ENCODE measurements at places on chromosomes 4 and X. TPM values are rescaled to one million over a fixed set of nuclear protein-coding genes. Genes with fewer than 3 reads are reported as not detected.

Gene GASK1B
- total RNA-seq: 29.1 TPM

- H3K4me3 ChIP-seq: no peak overlapping the region
- DNase-seq: no peak
- H3K4me1 ChIP-seq: no peaks in the 10 kb centered on the region
- no peak overlapping the region for H3K27ac ChIP-seq
- no peaks in the 10 kb centered on the region for H3K36me3 ChIP-seq
- peaks cover 5% of the 10 kb centered on the region for H3K27me3 ChIP-seq
Measured at GRCh38 chr4:24279469-24279868, 304.9 kb downstream of the DHX15 start.

- H3K27ac ChIP-seq: no peak overlapping the region
- peaks cover 5% of the 10 kb centered on the region for H3K4me1 ChIP-seq
- no peak overlapping the region for H3K4me3 ChIP-seq
- H3K27me3 ChIP-seq: no peaks in the 10 kb centered on the region
- no peak for DNase-seq
Measured at GRCh38 chrX:133477986-133478385, 62.7 kb upstream of the GPC4 start.

- no peak overlapping the region for H3K4me3 ChIP-seq
- peaks cover 10% of the 10 kb centered on the region for H3K4me1 ChIP-seq
- no peak overlapping the region for H3K27ac ChIP-seq
- no peak for DNase-seq
- no peaks in the 10 kb centered on the region for H3K36me3 ChIP-seq
Measured at GRCh38 chr4:89245459-89245858, 62.1 kb downstream of the GPRIN3 start.

GRCh38 chr4:174388461-174389145, 104.9 kb downstream of the CEP44 start:
- H3K27me3 ChIP-seq: no peaks in the 10 kb centered on the region
- H3K36me3 ChIP-seq: no peaks in the 10 kb centered on the region
- no peak for DNase-seq
- no peak overlapping the region for H3K4me3 ChIP-seq
- H3K27ac ChIP-seq: no peak overlapping the region
- peaks cover 21% of the 10 kb centered on the region for H3K4me1 ChIP-seq

Gene ZGRF1
- total RNA-seq: 20.1 TPM

Gene GALNTL6
- 2.0 TPM for total RNA-seq

DNA sequence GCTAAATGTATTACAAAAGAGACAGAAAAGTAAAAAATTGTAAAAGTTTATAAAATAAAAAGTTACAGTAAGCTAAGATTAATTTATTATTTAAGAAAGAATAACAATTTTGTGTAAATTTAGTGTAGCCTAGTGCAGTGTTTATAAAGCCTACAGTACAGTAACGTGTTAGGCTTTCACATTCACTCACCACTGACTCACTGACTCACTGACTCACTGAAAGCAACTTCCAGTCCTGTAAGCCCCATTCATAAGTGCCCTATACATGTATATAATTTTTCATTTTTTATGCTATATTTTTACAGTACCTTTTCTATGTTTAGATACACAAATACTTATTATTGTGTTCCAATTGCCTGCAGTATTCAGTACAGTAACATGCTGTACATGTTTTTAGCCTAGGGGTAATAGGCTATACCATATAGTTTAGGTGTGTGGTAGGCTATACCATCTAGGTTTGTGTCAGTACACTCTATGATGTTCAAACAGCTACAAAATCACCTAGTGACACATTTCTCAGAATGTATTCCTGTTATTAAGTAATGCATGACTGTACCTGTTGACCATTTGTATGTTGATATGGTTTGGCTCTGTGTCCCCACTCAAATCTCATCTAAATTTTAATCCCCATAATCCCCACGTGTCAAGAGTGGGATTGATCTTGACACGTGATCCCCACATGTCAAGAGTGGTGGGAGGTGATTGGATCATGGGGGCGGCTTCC, 57.9 kb downstream of the CFAP299 start:
- H3K4me3 ChIP-seq: no peak overlapping the region
- DNase-seq: no peak
- H3K27me3 ChIP-seq: no peaks in the 10 kb centered on the region
- H3K36me3 ChIP-seq: no peaks in the 10 kb centered on the region

Gene LNX1
- total RNA-seq: 14.0 TPM

- no peak for DNase-seq
- H3K36me3 ChIP-seq: no peaks in the 10 kb centered on the region
- peaks cover 37% of the 10 kb centered on the region for H3K4me1 ChIP-seq
- no peak overlapping the region for H3K4me3 ChIP-seq
- H3K27ac ChIP-seq: no peak overlapping the region
- no peaks in the 10 kb centered on the region for H3K27me3 ChIP-seq
Measured at GRCh38 chr4:10028910-10029309, 7.6 kb upstream of the SLC2A9 start.

Gene RAB40A
- 0.78 TPM for total RNA-seq

GRCh38 chrX:44997888-44998287, 124.9 kb downstream of the KDM6A start:
- peaks cover 37% of the 10 kb centered on the region for H3K4me1 ChIP-seq
- H3K27ac ChIP-seq: peak overlapping the region; percentile 35
- DNase-seq: no peak
- H3K36me3 ChIP-seq: peaks cover 6% of the 10 kb centered on the region

- DNase-seq: no peak
- no peak overlapping the region for H3K27ac ChIP-seq
- no peaks in the 10 kb centered on the region for H3K27me3 ChIP-seq
- no peaks in the 10 kb centered on the region for H3K36me3 ChIP-seq
Measured at GRCh38 chrX:10781847-10782530, 161.6 kb upstream of the MID1 start.

Gene TSPAN5
- 14.7 TPM for total RNA-seq

Gene HSD17B13
- total RNA-seq: 0.16 TPM

DNA sequence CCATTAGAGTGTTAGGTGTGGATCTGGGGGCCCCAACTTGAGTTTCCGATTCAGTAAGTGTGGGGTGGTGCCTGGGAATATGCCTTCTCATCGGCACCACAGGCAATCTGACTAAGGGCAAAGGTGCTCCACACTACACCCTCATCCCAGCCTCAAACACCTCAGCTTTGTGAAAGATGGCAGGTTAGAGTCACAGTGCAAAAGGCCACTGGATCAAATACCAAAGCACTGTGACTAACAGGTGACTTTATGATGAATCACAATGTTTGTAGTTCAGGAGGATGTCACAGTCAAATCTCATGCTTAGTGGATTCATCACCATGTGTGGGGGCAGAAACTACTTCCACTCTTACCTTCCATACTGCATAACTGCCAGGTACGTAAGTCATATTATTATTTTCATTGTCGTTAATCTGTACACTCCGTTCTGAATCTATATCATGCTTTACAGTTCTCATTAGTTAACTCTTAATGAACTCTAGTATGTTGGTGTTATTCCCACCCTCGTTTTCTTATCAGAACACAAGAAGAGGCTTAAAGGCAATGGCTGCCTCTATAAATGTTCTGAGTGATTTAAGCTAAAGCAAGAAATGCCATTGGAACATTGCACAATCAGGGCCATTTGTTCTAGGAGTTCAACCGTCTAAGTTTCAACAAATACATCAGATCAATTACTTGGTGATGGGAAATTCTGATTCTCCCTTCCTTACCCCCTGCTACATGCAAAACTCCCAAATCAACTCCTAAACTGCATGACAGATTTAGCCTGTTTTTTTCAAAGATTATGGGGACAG, 50.2 kb downstream of the PRKG2 start:
- H3K4me1 ChIP-seq: no peaks in the 10 kb centered on the region
- H3K27ac ChIP-seq: no peak overlapping the region
- peaks cover 34% of the 10 kb centered on the region for H3K27me3 ChIP-seq
- H3K36me3 ChIP-seq: no peaks in the 10 kb centered on the region
- no peak for DNase-seq

Gene ADH1B
- total RNA-seq: not detected

- H3K27me3 ChIP-seq: no peaks in the 10 kb centered on the region
- DNase-seq: no peak
- no peaks in the 10 kb centered on the region for H3K4me1 ChIP-seq
- no peak overlapping the region for H3K27ac ChIP-seq
- H3K36me3 ChIP-seq: no peaks in the 10 kb centered on the region
- H3K4me3 ChIP-seq: no peak overlapping the region
Measured at GRCh38 chrX:83333813-83334212, 174.3 kb upstream of the POU3F4 start.

Gene SCRG1
- total RNA-seq: 0.47 TPM

Gene KCND1
- total RNA-seq: 5.1 TPM

Gene TRO
- total RNA-seq: 177 TPM

- DNase-seq: no peak
- H3K27me3 ChIP-seq: no peaks in the 10 kb centered on the region
- peaks cover 26% of the 10 kb centered on the region for H3K4me1 ChIP-seq
- no peak overlapping the region for H3K27ac ChIP-seq
Measured at GRCh38 chr4:87853108-87853507, 20.3 kb downstream of the MEPE start.

GRCh38 chr4:151475035-151475714, 66.2 kb downstream of the FHIP1A start:
- no peaks in the 10 kb centered on the region for H3K27me3 ChIP-seq
- H3K4me1 ChIP-seq: peaks cover 30% of the 10 kb centered on the region
- no peak overlapping the region for H3K4me3 ChIP-seq
- H3K27ac ChIP-seq: no peak overlapping the region

Gene PTCHD1
- total RNA-seq: 7.2 TPM

Gene RBMX
- total RNA-seq: 371 TPM

DNA sequence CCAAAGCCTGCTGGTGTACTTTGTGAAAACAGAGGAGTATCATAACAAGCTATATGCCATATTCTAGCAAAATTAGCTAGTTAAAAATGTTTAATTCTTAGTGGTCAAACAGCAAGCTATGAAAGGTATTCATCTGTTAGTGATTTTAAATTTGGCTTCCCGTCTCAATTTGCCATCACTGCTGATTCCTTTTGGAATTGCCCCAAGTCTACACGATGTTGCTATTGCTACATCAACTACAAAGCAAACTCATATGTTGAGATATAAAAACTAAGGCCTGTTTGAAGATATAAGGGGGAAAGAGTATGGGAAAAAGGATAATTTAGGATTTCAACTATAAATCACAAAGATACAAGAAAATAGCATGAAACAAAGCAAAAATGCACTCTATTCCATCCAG, 146.1 kb downstream of the COL25A1 start:
- H3K36me3 ChIP-seq: no peaks in the 10 kb centered on the region
- no peaks in the 10 kb centered on the region for H3K27me3 ChIP-seq
- H3K4me1 ChIP-seq: peaks cover 52% of the 10 kb centered on the region
- peak overlapping the region; percentile 89 for H3K27ac ChIP-seq
- DNase-seq: no peak
- H3K4me3 ChIP-seq: peak overlapping the region; percentile 1

GRCh38 chr4:14767142-14767541, 235.1 kb upstream of the CPEB2 start:
- peaks cover 14% of the 10 kb centered on the region for H3K27me3 ChIP-seq
- no peak overlapping the region for H3K4me3 ChIP-seq
- H3K36me3 ChIP-seq: no peaks in the 10 kb centered on the region
- DNase-seq: no peak

DNA sequence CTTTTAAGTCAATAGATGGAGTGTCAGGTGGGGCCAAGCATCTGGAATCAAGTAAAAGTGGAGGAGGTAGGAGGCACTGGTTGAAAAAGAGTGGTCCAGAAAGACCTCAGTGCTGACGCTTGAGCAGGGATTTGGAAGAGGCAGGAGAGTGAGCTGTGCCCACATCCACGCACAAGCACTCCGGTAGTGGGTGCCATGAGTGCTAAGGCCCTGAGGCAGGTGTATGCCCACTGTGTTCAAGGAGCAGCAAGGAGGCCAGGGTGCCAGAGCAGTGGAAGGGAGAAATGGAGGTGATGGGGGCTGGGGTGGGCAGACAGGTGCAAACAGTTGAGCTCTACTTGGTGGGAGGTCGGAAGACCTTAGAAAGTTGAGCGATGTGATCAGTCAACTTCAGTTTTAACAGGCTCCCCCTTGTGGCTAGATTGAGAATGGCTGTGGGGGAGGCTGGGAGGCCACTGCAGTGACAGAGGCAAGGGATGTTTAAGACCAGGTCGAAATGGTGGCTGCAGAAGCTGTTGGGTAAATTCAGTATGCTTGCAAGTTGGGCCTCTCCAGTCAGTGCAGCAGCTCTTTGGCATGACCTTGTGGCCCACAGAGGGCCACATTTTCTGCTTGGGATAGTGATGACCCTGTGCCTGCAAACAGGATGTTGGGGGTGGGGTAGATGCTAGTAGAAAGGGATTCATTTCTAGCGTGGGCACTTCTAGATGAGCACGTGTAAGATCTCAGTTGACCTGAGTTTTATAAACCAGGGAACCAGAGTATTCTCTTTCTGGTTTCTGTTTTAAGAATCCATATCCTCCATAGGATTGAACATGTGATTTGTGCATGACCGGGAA, 12.7 kb downstream of the TKTL1 start:
- H3K36me3 ChIP-seq: no peaks in the 10 kb centered on the region
- no peaks in the 10 kb centered on the region for H3K27me3 ChIP-seq
- H3K4me1 ChIP-seq: peaks cover 5% of the 10 kb centered on the region
- DNase-seq: no peak
- H3K27ac ChIP-seq: no peak overlapping the region

Gene COL4A5
- 389 TPM for total RNA-seq

Gene SSX2
- not detected for total RNA-seq

Gene MED14
- 42.0 TPM for total RNA-seq

Gene CLGN
- 1.8 TPM for total RNA-seq

GRCh38 chrX:111460607-111461006, 48.6 kb upstream of the DCX start:
- no peaks in the 10 kb centered on the region for H3K27me3 ChIP-seq
- H3K4me3 ChIP-seq: no peak overlapping the region
- H3K27ac ChIP-seq: no peak overlapping the region

GRCh38 chr4:120549011-120549570, 373.4 kb downstream of the PRDM5 start:
- peak overlapping the region; percentile 51 for H3K27ac ChIP-seq
- H3K4me1 ChIP-seq: peaks cover 12% of the 10 kb centered on the region
- H3K4me3 ChIP-seq: no peak overlapping the region
- no peak for DNase-seq

Gene RHOH
- 0.29 TPM for total RNA-seq

DNA sequence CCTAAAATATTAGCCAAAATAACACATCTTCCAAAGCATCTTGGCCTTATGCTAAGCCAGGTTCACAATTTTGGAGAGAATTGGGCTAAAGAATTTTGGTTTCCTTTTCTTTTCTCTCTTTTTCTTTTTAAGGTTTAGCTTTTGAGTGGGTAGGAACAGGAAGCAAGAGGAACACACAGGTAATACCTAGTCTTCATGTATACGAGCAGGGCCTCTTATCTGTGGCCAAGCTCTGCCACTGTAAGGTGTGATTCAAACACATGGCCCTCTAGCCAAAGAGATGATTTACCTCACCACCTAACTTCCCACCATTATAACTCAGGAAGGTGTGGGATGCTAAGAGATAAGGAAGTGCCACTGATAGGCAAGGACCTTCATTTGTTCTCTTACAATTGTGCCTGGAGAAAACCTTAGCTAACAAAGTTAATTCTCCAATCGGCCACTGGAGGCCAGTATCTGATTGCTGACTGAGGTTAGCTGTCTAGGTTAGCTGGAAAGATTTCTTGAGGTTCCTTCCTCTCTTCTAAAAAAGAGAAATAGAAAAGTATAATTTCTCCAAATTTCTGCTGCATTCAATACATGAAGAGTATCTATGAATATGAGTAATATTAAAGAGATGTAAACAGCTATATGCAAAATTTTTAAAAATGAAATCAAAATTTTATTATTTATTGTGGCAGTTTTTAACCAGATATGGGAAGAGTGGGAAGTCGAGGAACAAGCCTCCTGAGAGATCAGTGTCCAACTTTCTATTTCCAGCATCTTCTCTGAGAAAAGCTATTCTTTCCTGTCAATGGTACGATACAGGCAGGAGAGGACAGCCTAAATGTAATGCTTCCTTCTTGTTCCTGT, 30.1 kb upstream of the BBS7 start:
- no peaks in the 10 kb centered on the region for H3K36me3 ChIP-seq
- no peaks in the 10 kb centered on the region for H3K4me1 ChIP-seq
- H3K4me3 ChIP-seq: no peak overlapping the region
- peak; percentile 46 for DNase-seq

All from mesothelial cell of epicardium (in vitro differentiated cells).